ENCODE measurements at places on chromosomes 13 and 19. TPM values are rescaled to one million over a fixed set of nuclear protein-coding genes. Genes with fewer than 3 reads are reported as not detected.

LRRC25 gene
- total RNA-seq: 4.6 TPM

MAB21L1 gene
- 0.77 TPM for total RNA-seq

QPCTL gene
- 4.9 TPM for total RNA-seq

CFAP97D2 gene
- total RNA-seq: not detected

IFNL3 gene
- total RNA-seq: not detected

C1QTNF9 gene
- total RNA-seq: under 0.01 TPM

DMKN gene
- total RNA-seq: 29.3 TPM

PRR20E gene
- not detected for total RNA-seq

CRLF1 gene
- total RNA-seq: 2.5 TPM

ZNF625 gene
- 7.7 TPM for total RNA-seq

CGB8 gene
- total RNA-seq: not detected

ZNF433 gene
- total RNA-seq: 5.1 TPM

VAV1 gene
- not detected for total RNA-seq

NRTN gene
- total RNA-seq: 0.51 TPM

KCNRG gene
- total RNA-seq: 7.7 TPM

ZNF544 gene
- 34.4 TPM for total RNA-seq

CPT1C gene
- 31.2 TPM for total RNA-seq

CEACAM7 gene
- not detected for total RNA-seq

CCDC70 gene
- total RNA-seq: not detected

TMEM59L gene
- 0.51 TPM for total RNA-seq

SLC17A7 gene
- not detected for total RNA-seq

MED25 gene
- 11.2 TPM for total RNA-seq

CDX2 gene
- not detected for total RNA-seq

FBXL12 gene
- total RNA-seq: 23.1 TPM

SARS2 gene
- total RNA-seq: 10.4 TPM

CD37 gene
- not detected for total RNA-seq

APBA3 gene
- 21.8 TPM for total RNA-seq

CD79A gene
- under 0.01 TPM for total RNA-seq

SLC10A2 gene
- total RNA-seq: not detected

RGS9BP gene
- total RNA-seq: 0.66 TPM

ZNF471 gene
- total RNA-seq: 9.2 TPM

ZNF729 gene
- not detected for total RNA-seq

PSG3 gene
- total RNA-seq: not detected

SULT2A1 gene
- not detected for total RNA-seq

PROZ gene
- total RNA-seq: not detected

DOCK6 gene
- 10.5 TPM for total RNA-seq

ZNF549 gene
- total RNA-seq: 7.8 TPM

C1QTNF9B gene
- 0.83 TPM for total RNA-seq

NALCN gene
- 1.5 TPM for total RNA-seq

OR7D2 gene
- 0.17 TPM for total RNA-seq

IFT88 gene
- 18.2 TPM for total RNA-seq

AP2A1 gene
- total RNA-seq: 53.4 TPM

MATK gene
- not detected for total RNA-seq

SPACA4 gene
- not detected for total RNA-seq

TSEN34 gene
- total RNA-seq: 61.6 TPM

LIN37 gene
- 10.0 TPM for total RNA-seq

ZNF723 gene
- total RNA-seq: not detected

ANGPTL8 gene
- not detected for total RNA-seq

CEACAM8 gene
- not detected for total RNA-seq

CHAF1A gene
- total RNA-seq: 5.9 TPM

CAB39L gene
- 9.4 TPM for total RNA-seq
